ENCODE measurements at places on chromosomes 1 and 21. TPM values are rescaled to one million over a fixed set of nuclear protein-coding genes. Genes with fewer than 3 reads are reported as not detected.

GRCh38 chr1:221606256-221606655 is 135.6 kb downstream of the DUSP10 start:
- no peaks in the 10 kb centered on the region for H3K4me1 ChIP-seq
- no peaks in the 10 kb centered on the region for H3K36me3 ChIP-seq
- no peaks in the 10 kb centered on the region for H3K27me3 ChIP-seq
- H3K27ac ChIP-seq: no peak overlapping the region
- DNase-seq: no peak
- no peak overlapping the region for H3K4me3 ChIP-seq

DNA sequence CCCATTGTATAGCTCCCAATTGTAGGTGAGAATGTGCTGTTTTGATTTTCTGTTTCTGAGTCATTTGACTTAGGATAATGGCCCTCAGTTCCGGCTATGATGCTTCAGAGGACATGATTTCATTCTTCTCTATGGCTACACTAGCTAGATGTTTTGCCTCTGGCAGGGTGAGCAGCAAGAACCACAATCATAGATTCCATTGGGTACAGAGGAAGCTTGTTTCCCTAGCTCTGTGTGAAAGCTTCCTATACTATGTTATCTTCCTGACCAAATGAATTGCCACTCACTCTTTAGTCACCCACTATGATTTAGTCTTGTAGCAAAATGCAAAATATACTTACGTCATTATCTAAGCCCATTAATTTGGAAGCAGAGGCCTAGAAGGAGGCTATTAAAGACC is 616.3 kb downstream of the PLA2G4A start:
- no peak overlapping the region for H3K4me3 ChIP-seq
- no peaks in the 10 kb centered on the region for H3K27me3 ChIP-seq
- DNase-seq: no peak
- no peaks in the 10 kb centered on the region for H3K4me1 ChIP-seq
- H3K36me3 ChIP-seq: peaks cover 5% of the 10 kb centered on the region

DNA sequence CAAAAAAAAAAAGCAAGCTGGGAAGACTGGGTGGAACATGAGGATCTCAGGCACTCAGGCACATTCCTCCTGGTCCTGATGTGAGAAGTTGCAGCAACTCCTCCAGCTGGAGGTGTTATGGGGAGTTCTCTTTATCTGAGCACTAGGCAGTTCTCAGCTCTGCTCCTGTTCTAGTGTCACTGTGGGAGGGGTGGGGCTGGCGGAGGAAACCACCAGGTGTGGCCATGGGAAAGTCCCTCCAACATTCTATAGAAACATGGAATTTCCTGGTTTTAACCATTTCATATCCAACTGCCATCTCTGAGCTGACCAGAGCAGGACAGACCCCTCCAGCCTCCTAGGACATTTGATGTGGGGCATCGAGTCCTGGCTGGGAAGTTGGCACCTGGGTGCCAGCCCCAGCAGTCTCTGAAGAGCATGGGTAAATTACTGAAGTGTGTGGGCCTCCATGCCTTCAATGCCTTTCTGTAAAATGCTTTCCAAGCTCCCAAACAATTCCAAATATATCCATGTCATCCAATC is 804 bp upstream of the IKBKE start:
- no peaks in the 10 kb centered on the region for H3K36me3 ChIP-seq
- peaks cover 12% of the 10 kb centered on the region for H3K27me3 ChIP-seq

GJA8 gene
- not detected for total RNA-seq

All from natural killer cell treated with Interleukin-12 subunit alpha and Interleukin-12 subunit beta and Interleukin-15 and Interleukin-18, amount 100 ng/mL, for 72 hours (primary cell).